ENCODE measurements at places on chromosomes 6 and 20. TPM values are rescaled to one million over a fixed set of nuclear protein-coding genes. Genes with fewer than 3 reads are reported as not detected.

The HNF4A gene
- not detected for total RNA-seq

The EFCAB8 gene
- 0.20 TPM for total RNA-seq

The RIPOR3 gene
- total RNA-seq, result 4.5 TPM

The UNC5CL gene
- total RNA-seq, result 1.3 TPM

The SMLR1 gene
- total RNA-seq, result not detected

The ROMO1 gene
- total RNA-seq, result 173 TPM

The FAM162B gene
- total RNA-seq, result 3.2 TPM

The CDH26 gene
- 1.7 TPM for total RNA-seq

The GSTA3 gene
- total RNA-seq, result not detected

The SIGLEC1 gene
- not detected for total RNA-seq

The TSPO2 gene
- total RNA-seq, result not detected

The ADGRB3 gene
- 1.2 TPM for total RNA-seq

DNA sequence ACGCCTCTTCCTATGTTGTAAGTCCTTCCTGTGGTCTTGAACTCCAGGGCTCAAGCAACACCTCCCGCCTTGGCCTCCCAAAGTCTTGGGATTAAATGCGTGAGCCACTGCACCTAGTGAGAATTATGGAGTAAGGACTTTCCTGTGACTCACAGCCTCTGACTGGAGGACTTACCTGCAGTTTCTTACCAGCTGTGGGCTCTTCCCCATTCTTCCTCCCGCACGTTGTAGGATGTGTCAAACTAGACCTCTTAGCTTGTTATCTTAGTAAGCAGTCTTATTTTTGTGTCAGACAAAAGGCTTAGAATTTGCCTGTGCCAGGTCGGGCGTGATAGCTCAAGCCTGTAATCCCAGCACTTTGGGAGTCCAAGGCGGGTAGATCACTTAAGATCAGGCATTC, 30.9 kb downstream of the BAK1 start:
- DNase-seq, result no peak

- no peak for DNase-seq
Observed at GRCh38 chr6:79378957-79379356, 144.5 kb upstream of the HMGN3 start.

GRCh38 chr6:43703512-43704429, 16.2 kb upstream of the MRPS18A start:
- DNase-seq, result no peak

DNA sequence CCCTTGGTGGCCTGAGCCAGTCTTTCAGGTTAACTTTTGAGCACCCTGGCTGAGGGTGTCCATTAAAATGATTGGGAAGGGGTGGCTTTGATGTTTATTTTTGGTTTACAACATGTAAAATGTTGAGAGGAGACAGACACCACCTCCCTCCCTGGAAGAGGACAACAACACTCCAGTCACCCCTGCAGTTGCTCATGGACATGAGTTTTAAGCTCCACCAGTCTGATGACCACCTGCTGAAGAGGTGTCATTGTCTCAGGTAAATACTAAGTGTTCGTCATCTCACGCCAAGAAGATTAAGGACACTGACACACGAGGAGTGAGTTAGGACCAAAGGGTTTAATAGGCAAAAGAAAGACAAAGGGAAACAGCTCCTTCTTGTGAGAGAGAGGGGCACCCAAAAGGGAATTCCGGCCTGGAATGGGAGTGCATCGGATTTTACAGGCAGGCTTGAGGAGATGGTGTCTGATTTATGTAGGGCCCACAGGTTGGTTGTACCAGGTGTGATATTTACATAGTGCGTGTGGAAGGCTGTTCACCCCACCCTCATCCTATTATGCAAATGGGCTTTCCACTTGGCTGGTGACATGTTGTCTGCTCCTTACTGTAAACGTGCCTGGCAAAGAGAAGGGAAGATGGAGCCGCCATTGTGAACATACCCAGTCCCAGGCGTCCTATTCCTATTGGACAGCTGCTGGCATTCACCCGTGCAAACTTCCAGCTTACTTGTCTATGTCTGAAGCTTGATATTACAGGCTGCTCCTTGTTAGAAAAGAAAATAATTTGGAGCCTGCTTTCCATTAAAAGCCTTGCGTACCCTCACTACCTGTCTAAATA, 6.6 kb downstream of the HLA-B start:
- DNase-seq, result no peak

DNA sequence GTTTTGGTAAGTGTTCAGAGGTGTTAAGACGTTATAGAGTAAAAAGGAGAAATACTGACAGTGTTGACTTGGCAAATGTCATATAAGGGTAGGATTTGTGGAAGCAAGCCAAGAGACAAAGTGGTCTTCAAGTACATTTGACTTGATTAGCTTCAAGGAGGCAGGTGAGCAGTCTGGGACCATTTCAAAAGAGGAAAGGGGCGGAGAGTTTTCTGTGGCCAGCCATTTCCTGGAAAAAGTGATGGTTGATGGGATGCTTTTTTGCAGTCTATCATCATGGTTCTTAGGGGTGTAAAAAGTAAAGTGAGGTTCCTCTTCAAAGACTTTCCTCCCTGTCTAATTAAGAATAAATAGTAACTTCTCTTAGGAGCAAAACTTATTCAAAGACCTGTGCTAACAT, 28.7 kb downstream of the FKBP1A start:
- DNase-seq, result no peak

DNA sequence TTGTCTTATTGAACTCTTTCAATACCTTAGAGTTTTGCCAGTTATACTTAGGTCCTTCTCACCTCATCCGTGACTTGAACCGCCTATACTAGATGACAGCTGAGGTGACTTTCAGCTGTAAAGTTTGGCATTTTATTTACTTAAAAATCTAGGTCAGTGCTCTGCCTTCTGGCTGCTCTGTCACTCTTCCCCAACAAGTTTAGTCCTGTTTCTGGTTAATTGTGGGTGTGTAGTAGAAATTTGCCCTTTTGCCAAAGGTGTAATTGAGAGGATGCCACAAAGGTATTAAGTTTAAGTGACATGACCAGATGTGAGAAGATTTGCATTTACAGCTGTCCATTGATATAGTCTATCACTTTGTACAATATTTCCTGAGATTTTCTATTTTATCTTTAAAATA, 106.2 kb downstream of the FARS2 start:
- no peak for DNase-seq

DNA sequence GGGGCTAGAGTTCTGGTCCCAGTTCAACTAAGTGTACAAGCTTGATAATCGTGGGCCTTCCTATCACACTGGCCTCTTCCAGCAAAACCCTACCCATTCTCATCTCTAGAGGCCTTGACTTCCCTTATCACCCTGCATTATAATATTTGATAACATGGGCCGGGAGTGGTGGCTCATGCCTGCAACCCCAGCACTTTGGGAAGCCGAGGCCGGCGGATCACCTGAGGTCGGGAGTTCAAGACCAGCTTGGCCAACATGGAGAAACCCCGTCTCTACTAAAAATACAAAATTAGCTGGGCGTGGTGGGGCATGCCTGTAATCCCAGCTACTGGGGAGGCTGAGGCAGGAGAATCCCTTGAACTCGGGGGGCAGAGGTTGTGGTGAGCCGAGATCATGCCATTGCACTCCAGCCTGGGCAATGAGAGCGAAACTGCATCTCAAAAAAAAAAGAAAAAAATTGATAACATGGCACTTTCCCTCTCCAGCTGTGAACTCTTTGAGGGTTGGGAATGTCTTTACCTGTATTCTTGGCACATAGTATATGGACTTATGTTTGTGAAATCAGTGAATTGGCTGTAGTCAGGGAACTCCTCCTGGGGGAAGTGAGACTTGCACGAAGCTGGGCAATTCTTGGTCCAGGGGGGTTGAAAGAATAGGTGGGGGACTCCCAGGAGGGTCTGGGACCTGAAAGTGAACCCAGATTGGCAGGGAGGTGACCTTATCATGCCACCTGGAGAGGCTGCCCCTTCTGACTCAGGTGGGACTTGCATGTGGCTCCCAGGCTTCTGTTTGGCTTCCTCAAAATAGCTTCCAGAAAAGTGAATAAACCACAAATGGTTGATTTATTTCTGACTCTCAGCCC, 915 bp upstream of the C6orf47 start:
- no peak for DNase-seq

DNA sequence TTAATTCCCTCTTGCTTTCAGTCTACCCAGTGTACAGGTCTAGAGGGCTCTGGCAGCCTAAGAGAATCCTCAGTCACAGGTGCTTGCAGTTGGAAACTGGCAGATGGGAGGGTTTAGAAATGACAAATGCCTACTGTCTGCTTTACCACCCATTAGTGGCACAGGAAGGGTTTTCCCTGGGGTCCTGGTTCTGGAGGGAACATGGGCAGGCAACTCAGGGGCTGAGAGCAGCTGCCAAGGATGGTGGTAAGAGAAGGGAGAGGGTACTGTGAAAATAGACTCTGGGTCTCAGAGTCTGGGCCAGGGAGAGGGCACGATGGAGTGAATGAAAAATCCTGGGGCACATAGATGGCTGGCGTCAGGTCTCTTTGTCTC, 103.5 kb downstream of the TCP11 start:
- no peak for DNase-seq

DNA sequence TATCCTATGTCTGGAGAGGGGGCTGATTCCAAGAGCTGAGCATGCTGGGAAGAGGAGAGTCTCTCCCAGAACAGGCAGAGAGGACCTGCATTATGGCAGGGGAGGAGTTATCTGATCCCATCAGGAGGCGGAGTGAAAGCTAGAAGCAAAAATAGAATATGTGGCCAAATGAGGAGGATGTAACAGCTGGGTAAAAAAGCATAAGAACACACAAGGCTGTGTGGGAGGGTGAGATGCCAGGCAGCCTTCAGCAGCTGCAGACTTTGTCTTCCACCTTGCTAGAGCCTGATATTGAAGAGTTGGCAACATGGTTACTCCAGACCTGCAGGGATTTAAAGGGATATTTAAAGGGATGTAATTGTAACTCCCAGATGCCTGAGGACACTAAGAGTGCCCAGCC, 167.1 kb downstream of the PTPRT start:
- DNase-seq, result no peak

DNA sequence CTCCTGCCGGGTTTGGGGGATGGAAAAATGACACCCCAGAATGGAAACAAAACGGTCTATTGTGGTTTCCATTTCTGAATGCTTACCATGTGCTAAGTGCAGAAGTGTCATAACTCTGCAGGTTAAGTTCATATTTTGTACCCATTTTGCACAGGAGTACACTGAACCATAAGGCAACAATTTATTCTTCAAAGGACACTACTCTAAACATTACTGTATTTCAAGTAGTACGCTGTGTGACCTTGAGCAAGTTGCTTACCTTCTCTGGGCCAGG, 9.8 kb upstream of the ID1 start:
- no peak for DNase-seq

- no peak for DNase-seq
Observed at GRCh38 chr6:14428269-14428668, 310.7 kb downstream of the CD83 start.

DNA sequence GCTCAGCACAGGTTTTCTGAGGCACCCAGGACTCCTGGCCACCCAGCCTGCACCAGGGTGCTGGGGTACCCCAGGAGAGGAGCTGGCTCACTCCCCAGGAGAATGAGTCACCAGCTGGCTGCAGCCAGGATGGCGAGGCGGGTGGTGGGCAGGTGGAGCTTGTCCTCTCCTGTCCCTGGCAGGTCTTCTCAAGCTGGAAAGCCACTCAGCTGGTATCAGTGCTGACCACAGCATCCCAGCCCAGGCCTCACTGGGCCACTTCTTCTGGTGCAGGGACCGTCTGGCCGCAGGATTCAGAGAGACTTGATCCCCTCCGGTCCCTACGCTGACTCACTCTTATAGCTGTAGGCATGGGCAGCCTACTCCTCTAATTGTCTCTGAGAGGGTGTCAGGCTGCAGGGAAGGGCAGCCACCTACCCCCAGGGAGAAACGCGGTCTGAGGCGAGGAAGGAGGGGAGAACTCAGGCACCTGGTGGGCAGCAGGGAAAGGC, 22.2 kb downstream of the TFEB start:
- DNase-seq, result no peak

- no peak for DNase-seq
Observed at GRCh38 chr6:142223938-142224337, 76.9 kb downstream of the VTA1 start.

GRCh38 chr6:130189531-130190397, 33.0 kb downstream of the SAMD3 start:
- no peak for DNase-seq

- DNase-seq, result no peak
Observed at GRCh38 chr6:109875973-109876372, 102.1 kb upstream of the GPR6 start.

- no peak for DNase-seq
Observed at GRCh38 chr20:43375591-43375990, 82.1 kb upstream of the SRSF6 start.

- DNase-seq, result no peak
Observed at GRCh38 chr20:47610247-47610944, 108.7 kb downstream of the NCOA3 start.

Measured in H1 (cell line).